ENCODE measurements at places on chromosomes 3 and 15. TPM values are rescaled to one million over a fixed set of nuclear protein-coding genes. Genes with fewer than 3 reads are reported as not detected.

GRCh38 chr3:108728934-108729333 lies 28.3 kb downstream of the RETNLB start:
- no peak overlapping the region for H3K4me3 ChIP-seq
- H3K27me3 ChIP-seq: no peaks in the 10 kb centered on the region
- H3K4me1 ChIP-seq: no peaks in the 10 kb centered on the region
- H3K36me3 ChIP-seq: no peaks in the 10 kb centered on the region
- H3K27ac ChIP-seq: no peak overlapping the region

DNA sequence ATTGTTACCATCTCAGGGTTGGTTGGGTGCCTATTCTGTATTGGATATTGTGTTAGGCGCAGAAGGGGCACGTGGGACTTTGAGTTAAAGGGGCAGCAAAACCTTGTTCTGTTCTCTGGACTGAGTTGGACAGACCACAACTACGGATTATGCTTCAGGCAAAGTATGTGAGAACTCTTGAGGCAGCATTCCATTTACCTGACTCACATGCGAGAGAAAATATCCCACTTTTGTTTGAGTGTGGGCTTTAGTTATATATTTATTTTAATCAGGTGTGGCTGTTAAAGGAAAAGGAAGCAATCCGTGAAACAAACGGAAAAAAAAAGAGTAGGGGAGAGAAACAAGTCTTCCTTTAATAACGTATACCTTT lies 627 bp upstream of the PLS1 start:
- H3K27ac ChIP-seq: no peak overlapping the region
- H3K27me3 ChIP-seq: no peaks in the 10 kb centered on the region
- no peak for DNase-seq
- peak overlapping the region; percentile 99 for H3K4me3 ChIP-seq
- H3K4me1 ChIP-seq: no peaks in the 10 kb centered on the region

DNA sequence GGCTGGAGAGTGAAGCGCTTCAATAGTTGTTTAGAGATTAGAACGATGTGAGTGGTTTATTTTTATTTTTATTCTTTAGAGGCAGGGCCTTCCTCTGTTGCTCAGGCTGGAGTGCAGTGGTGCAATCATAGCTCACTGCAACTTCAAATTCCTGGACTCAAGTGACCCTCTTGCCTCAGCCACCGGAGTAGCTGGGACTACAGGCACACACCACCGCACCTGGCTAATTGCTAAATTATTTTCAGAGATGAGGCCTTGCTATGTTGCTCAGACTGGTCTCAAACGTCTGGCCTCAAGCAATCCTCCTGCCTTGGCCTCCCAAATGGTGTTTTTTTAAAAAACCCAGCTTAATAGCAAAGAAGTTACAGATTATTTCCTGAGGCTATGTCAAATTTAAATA lies 29.0 kb downstream of the PPARG start:
- H3K27ac ChIP-seq: no peak overlapping the region
- no peak for DNase-seq
- H3K4me3 ChIP-seq: no peak overlapping the region
- no peaks in the 10 kb centered on the region for H3K4me1 ChIP-seq
- H3K36me3 ChIP-seq: no peaks in the 10 kb centered on the region
- H3K27me3 ChIP-seq: no peaks in the 10 kb centered on the region

DNA sequence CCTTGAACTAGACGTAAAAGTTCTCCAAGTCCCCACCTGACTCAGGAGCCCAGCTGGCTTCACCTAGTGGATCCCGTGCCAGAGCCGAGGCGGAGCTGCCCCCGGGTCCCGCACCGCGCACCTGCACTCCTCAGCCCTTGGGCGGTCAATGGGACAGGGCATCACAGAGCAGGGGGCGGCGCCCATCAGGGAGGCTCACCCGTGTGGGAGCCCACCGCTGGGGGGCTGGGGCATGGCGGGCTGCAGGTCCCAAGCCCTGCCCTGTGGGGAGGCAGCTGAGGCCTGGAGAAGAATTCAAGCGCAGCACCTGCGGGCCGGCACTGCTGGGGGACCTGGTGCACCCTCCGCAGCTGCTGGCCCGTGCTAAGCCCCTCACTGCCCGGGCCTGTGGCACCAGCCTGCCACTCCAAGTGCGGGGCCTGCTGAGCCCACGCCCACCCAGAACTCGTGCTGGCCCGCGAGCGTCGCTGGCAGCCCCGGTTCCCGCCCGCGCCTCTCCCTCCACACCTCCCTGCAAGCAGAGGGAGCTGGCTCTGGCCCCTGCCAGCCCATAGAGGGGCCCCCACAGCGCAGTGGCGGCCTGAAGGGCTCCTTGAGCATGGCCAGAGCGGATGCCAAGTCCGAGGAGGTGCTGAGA lies 16.2 kb downstream of the SQOR start:
- H3K27me3 ChIP-seq: no peaks in the 10 kb centered on the region
- DNase-seq: no peak
- H3K4me1 ChIP-seq: no peaks in the 10 kb centered on the region
- no peaks in the 10 kb centered on the region for H3K36me3 ChIP-seq
- H3K4me3 ChIP-seq: no peak overlapping the region

DNA sequence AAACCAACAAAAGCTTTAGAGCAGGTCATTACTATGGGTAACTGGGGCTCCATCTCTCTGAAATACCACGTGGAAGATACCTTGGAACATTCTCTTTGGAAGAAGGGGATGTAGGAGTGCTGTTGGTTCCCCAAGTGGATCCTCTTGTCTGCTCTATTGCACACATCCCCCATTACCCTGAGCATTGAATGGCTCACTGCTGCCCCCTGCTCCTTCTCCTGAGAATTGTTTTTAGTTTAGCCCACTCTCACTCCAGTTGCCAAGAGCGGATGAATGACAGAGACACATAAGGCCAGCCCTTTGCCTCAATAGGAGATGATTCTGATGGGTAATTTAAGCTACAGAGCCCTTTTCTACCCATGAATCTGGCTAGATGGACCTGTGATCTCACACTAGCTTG lies 135.6 kb upstream of the SUCLG2 start:
- H3K27ac ChIP-seq: no peak overlapping the region
- H3K36me3 ChIP-seq: peaks cover 2% of the 10 kb centered on the region
- no peaks in the 10 kb centered on the region for H3K4me1 ChIP-seq

GRCh38 chr3:157559401-157559800 lies 56.2 kb upstream of the VEPH1 start:
- no peak overlapping the region for H3K4me3 ChIP-seq
- H3K4me1 ChIP-seq: no peaks in the 10 kb centered on the region
- no peaks in the 10 kb centered on the region for H3K27me3 ChIP-seq
- no peak overlapping the region for H3K27ac ChIP-seq
- DNase-seq: no peak
- H3K36me3 ChIP-seq: no peaks in the 10 kb centered on the region

DNA sequence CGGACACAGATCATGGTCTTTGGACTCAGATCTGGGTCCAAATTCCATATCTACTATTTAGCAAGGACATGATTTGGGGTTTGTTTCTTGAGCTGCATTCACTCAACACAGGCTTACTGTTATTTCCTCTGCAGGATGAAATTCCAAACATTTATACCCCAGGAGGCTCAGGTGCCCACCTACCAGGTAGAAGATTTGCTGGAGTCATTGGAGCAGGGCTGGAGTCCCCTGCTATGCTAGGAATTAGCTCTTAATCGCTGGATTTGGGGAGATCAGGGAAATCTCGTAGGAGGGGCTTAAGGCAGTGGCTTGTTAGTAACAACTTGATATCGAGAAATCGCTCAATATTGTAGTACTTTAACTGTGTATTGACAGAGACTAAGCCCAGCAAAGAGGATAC lies 193.0 kb downstream of the IL20RB start:
- peaks cover 13% of the 10 kb centered on the region for H3K4me1 ChIP-seq
- no peaks in the 10 kb centered on the region for H3K36me3 ChIP-seq
- H3K27ac ChIP-seq: no peak overlapping the region
- no peak for DNase-seq

The GOLGA6L7 gene
- not detected for total RNA-seq

GRCh38 chr15:41557673-41558399 lies 1.2 kb upstream of the TYRO3 start:
- H3K27ac ChIP-seq: no peak overlapping the region
- peaks cover 11% of the 10 kb centered on the region for H3K4me1 ChIP-seq
- H3K27me3 ChIP-seq: no peaks in the 10 kb centered on the region
- peaks cover 11% of the 10 kb centered on the region for H3K36me3 ChIP-seq
- H3K4me3 ChIP-seq: peak overlapping the region; percentile 90

- no peak overlapping the region for H3K4me3 ChIP-seq
- H3K27me3 ChIP-seq: no peaks in the 10 kb centered on the region
- H3K4me1 ChIP-seq: no peaks in the 10 kb centered on the region
Observed at GRCh38 chr3:62287392-62287927, 85.9 kb downstream of the FEZF2 start.

- H3K27me3 ChIP-seq: no peaks in the 10 kb centered on the region
- no peaks in the 10 kb centered on the region for H3K4me1 ChIP-seq
- H3K4me3 ChIP-seq: no peak overlapping the region
Observed at GRCh38 chr15:39474657-39475056, 106.2 kb upstream of the THBS1 start.

- no peaks in the 10 kb centered on the region for H3K27me3 ChIP-seq
- no peak overlapping the region for H3K27ac ChIP-seq
- DNase-seq: no peak
- no peaks in the 10 kb centered on the region for H3K36me3 ChIP-seq
- H3K4me3 ChIP-seq: no peak overlapping the region
Observed at GRCh38 chr3:77690284-77690845, 650.5 kb downstream of the ROBO2 start.

The CPEB1 gene
- total RNA-seq: 1.5 TPM

The EFCC1 gene
- 0.09 TPM for total RNA-seq

The HESX1 gene
- 28.4 TPM for total RNA-seq

The UBA3 gene
- total RNA-seq: 64.5 TPM
